Kidney glomerular epithelial cell (primary cell): ENCODE measurements at places on chromosomes 5 and 9.

DNA sequence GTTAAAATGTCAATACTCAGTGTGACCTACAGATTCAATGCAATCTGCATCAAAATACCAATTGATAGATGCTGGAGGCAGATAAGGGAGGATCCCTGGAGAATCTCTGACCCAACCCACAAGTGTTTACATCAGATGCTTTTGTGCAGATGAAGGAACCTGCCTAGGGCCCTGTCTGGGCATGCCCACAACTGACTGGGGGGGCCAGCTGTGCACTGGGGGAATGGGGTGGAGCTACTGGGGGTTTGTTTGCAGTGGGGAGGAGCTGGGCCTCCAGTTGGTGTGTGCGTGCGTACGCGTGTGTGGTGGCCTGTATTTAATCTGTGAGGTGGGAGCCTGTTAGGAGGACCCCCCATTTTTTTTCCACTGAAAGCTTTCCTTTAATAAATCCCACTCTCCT, 244.9 kb downstream of the TRIM36 start:
- no peak for DNase-seq

GRCh38 chr9:134811079-134811672, 69.4 kb upstream of the FCN2 start:
- DNase-seq = no peak

- no peak for DNase-seq
Measured at GRCh38 chr9:111833941-111834340, 39.2 kb upstream of the SHOC1 start.

DNA sequence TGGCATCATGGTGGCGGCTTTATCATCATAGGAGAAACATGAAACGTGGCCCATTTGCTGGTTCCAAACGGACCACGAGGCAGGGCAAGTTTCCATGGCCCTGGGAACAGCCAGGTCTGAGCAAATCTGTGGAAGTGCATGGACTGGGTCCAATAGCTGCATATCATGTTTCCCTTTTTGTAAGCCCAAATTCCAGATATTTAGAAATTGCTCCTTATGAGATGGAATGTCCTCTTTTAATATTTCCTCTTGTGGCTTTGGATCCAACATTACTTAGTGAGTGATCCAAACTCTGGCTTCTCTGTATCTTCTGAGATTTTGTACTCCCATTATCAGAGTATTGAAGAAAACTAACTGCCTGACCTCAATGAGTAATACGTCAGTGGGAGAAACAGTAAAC, 79.8 kb upstream of the FBXL7 start:
- DNase-seq = no peak

- DNase-seq = peak; percentile 33
Measured at GRCh38 chr5:32865475-32865874, 154.4 kb downstream of the NPR3 start.

DNA sequence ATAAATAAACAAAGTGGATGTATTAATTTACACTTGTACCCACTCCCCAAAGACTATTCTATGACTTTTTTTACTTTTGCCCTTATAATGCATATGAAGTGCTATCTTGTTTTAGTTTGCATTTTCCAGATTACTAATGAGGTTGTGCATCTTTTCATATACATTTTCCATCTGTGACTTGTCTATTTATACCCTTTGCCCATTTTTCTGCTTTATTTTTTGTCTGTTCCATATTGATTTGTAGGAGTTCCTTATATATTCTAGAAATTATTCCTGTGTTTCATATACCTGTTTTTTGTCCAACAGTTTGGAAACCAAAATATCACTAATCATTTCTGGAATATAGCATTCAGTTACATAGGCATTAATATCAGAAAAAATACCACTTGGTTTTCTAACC, 54.0 kb upstream of the SLC30A5 start:
- DNase-seq = no peak

GRCh38 chr5:149302641-149303040, 31.0 kb downstream of the AFAP1L1 start:
- DNase-seq = no peak

GRCh38 chr5:68673106-68673822, 420.6 kb upstream of the SLC30A5 start:
- no peak for DNase-seq

- DNase-seq = peak; percentile 79
Measured at GRCh38 chr5:14420101-14420811, 161.3 kb upstream of the OTULINL start.

GRCh38 chr9:68728731-68729130, 23.7 kb downstream of the PIP5K1B start:
- no peak for DNase-seq

DNA sequence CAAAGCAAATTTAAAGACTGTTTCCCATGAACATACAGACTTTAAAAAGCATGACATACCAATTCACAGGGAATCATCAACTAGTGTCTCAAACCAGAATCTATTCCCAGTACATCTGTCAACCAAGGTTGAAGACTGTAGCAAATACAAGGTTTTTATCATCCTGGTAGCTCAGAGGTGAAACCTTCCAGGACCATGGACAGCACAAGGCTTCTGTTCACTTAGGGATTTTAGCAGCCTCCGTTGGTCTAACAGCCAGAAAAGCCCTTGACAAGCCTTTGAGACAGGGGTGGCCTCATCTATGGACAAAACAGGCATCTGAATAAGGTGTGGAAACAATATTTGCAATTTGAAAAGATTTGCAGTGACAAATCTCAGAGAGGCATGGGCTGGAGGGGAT, 119.0 kb downstream of the TRIM32 start:
- DNase-seq = no peak

GRCh38 chr5:172830876-172831662, 3.0 kb upstream of the ERGIC1 start:
- peak; percentile 59 for DNase-seq

DNA sequence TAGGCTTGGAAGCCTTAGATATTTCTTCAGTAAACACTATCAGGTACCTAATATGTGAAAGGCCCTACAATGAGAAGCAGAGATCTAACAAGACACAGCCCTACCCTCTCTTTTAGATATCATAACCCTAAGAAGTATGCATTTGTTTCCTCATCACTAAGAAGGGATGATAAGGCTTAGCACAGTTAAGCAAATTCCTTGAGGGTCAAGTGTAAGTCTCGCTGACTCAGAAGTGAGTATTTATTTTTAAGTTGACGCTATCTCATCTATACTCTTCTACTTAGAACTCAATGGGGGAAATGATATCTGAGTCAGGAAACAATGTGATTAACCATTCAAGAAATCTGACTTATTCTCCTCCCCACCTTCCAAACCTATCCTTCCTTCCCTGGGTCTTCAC, 149.7 kb downstream of the ESM1 start:
- DNase-seq = no peak

- no peak for DNase-seq
Measured at GRCh38 chr5:43367909-43368669, 44.1 kb downstream of the CCL28 start.

- DNase-seq = no peak
Measured at GRCh38 chr9:116370556-116370955, 217.0 kb downstream of the PAPPA start.

- peak; percentile 90 for DNase-seq
Measured at GRCh38 chr9:134449180-134449916, 123.1 kb downstream of the RXRA start.

DNA sequence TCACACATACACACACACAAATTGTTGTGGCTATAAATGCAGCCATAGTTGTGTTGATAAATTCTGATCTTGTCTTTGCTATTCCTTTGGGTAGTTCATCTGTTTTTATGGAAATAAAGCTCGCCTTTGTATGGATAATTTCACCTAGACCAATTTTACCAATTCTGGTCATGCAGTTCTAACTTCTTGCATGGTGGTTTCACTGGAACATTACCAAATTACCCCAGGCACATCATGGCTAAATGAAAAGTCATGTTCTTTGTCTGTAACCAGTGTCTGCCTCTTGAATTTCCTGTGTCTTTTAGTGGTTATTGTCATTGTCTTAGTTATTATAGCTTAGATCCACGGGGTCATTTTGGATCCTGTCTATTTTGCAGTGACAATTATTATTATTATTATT, 50.3 kb upstream of the TMC1 start:
- no peak for DNase-seq

GRCh38 chr5:142544946-142545649, 140.8 kb downstream of the FGF1 start:
- DNase-seq = no peak

DNA sequence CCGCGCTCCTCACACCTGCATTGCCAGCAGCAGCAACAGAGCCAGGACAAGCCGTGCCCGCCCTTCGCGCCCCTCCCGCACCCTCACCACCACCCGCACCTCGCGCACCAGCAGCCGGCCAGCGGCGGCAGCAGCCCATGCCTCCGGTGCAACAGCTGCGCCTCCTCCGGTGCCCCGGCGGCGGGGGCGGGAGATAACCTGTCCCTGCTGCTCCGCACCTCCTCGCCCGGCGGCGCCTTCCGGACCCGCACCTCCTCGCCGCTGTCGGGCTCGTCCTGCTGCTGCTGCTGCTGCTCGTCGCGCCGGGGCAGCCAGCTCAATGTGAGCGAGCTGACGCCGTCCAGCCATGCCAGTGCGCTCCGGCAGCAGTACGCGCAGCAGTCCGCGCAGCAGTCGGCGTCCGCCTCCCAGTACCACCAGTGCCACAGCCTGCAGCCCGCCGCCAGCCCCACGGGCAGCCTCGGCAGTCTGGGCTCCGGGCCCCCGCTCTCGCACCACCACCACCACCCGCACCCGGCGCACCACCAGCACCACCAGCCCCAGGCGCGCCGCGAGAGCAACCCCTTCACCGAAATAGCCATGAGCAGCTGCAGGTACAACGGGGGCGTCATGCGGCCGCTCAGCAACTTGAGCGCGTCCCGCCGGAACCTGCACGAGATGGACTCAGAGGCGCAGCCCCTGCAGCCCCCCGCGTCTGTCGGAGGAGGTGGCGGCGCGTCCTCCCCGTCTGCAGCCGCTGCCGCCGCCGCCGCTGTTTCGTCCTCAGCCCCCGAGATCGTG, 517 bp downstream of the KCNN2 start:
- DNase-seq = no peak

DNA sequence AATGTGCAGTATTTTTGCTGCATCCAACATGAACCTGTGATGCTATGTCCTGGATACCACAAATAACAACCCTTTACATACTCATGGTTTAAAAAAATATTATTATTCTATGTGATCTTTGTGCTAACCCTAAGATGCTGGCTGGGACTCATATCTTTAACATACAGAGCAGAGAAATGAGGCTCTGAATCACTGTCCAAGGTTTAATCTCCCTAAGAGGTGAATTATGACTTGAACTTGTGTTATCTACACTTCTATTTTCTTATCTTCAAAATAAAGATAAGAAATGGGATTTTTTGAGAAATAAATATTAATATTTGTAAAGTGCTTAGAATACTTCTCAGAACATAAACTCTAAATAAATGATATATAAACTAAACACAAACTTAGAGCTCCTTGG, 68.8 kb upstream of the GRIA1 start:
- no peak for DNase-seq

- DNase-seq = no peak
Measured at GRCh38 chr5:114477816-114478334, 116.0 kb downstream of the KCNN2 start.

DNA sequence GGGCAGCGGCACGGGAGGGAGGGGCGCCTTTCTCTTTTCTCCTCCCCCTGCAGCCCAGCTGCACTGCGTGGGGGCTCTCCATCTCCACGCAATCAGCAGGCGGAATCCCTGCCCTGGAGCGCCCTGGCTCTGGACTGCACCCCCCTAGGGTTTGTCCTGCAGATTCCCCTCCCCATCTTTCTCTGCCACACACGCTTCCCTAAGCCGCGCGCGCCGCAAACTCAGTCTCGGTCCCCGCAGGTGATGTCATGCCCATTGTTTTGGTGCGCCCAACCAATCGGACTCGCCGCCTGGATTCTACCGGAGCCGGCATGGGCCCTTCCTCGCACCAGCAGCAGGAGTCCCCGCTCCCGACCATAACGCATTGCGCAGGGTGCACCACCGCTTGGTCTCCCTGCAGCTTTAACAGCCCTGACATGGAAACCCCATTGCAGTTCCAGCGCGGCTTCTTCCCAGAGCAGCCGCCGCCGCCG, at the start of gene KCNN2:
Gene KCNN2 (plus strand): TSS at position 347 of the 473 bp plus-strand sequence. CDS start 70 bp downstream, at position 417.
- peak; percentile 4 for DNase-seq

DNA sequence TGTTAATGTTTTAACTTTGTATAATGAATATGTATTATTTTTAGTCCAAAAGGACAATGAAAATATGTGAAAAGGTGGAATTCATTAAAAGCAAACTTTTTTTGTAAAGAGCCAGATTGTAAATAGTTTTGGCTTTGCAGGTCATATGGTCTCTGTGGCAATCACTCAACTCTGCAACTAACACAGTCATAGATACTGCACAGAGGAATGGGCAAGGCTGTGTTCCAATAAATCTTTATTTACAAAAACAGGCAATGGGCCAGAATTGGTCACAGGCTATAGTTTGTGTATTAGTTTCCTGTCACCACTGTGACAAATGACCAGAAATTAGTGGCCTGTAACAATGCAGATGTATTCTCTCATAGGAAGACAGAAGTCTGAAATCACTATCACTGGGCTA, 125.4 kb upstream of the PTCH1 start:
- DNase-seq = no peak

- no peak for DNase-seq
Measured at GRCh38 chr5:61349935-61350334, 17.9 kb downstream of the ZSWIM6 start.

- DNase-seq = no peak
Measured at GRCh38 chr5:11013793-11014192, 252.8 kb upstream of the DAP start.

DNA sequence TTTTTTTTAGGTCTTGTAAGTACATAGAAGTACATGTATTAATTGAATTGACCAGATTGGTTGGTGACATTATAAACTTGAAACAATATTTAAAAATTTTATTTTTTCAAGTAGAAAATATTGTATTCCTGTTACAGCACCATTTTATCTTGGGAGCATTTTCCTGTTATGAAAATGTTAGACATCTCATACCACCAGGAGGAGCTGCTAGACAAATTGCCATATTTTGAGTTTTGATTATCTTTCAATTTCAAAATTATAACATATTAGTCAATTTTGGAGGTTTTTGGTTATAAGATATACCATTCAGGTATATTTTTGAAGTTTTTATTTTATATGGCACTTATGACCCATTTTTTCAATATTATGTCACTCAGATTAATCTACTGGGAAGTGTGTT, 84.4 kb downstream of the CNTLN start:
- peak; percentile 33 for DNase-seq

DNA sequence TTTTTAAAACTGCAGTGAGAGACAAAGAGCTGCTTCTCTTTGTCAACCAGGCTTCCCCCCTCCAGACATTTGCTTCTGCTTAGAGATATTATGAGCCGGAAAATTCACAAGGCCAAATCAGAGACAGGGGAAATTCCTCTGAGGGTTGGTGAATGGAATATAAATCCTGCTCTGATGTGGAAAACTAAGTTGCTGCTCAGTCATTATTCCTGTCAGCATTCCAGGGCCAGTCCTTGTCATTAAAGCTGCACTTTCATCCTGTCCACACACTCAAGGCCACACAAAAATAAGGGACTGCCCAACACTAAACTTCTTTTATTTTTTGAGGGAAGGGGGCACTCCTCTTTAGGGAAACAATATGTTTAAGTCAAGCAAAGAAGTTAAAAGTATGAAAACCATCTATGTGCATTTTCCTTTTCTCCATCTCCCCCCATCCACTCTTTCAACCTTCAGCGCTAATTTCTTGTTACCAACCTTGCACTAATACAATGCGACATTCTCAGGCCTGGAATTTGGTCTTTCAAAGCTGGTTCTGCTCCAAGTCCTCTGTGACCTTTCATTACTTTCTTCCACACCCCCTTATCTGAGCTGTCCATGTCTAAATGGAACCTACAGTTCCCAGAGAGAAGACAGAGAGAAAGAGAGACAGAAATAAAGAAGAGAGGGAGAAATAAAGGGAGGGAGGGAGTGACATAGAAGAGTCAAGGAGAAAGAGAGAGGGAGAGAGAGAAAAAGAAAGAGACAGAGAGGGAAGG, 118.9 kb upstream of the S1PR3 start:
- DNase-seq = no peak
